Glutamatergic neuron (in vitro differentiated cells): ENCODE measurements at places on chromosomes 5 and 9. TPM values are rescaled to one million over a fixed set of nuclear protein-coding genes. Genes with fewer than 3 reads are reported as not detected.

The SHISAL2B gene
- not detected for total RNA-seq

The NUTM2G gene
- not detected for total RNA-seq

The LCN10 gene
- total RNA-seq = not detected

The BTNL9 gene
- 37.9 TPM for total RNA-seq

The FOXD4L3 gene
- total RNA-seq = 0.27 TPM

The HAND1 gene
- total RNA-seq = 0.47 TPM

The PCDHB5 gene
- total RNA-seq = 72.2 TPM

- DNase-seq = peak; percentile 67
Observed at GRCh38 chr5:168076561-168076991, 214.9 kb upstream of the WWC1 start.

GRCh38 chr5:176438959-176439757 lies 9.0 kb upstream of the FAF2 start:
- no peak for DNase-seq

DNA sequence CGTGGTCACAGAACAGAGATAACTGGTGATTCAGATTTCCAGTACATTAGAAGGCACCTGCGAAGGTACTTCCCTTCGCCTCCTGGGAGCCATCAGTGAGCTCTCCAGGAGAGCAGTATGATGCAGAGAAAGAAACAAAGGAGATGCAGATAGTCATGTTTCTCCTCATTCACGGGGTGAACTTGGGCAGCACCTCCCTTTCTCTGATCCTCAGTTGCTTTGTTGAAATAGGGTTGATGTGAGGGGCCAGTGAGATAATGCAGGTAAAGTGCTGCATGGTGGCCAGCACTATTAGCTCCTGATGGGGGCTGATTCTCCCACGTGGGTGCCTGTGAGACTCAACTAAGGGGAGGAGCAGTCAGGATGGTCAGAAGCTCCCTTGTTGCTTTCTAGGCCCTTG lies 46.6 kb upstream of the ZNF169 start:
- no peak for DNase-seq

GRCh38 chr9:3292311-3292710 lies 233.5 kb downstream of the RFX3 start:
- DNase-seq = no peak

GRCh38 chr5:158483281-158483860 lies 616.3 kb downstream of the EBF1 start:
- DNase-seq = no peak

DNA sequence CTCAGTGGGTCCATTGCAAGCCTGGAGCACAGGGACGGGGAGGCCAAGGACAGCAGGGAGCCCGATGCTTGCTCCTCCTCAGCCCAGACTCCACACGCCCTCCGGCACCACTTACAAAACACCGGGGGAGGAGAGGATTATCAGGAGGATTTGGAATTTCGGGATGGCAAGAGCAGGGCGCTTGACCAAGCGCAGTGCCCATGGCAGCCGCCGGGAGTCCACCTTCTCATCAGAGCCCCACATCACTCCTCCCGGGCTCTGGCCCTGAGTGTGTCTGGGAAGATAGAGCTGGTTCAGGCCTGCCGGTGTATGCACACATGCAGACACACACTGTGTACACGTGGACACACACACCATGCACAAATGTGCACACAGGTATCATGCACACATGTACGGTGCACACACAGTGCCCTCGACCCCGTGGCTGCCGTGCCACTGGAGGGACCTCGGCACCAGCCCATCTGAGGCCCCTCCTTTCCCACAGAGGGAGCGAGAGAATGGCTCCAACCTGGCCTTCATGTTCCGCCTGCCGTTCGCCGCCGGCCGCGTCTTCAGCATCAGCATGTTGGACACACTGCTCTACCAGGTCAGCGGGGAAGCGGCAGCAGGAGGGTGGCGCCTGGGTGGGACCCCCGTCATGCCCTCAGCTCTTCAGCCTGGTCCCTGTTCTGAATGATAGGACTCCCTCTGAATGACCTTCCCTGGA lies 81.7 kb downstream of the KCNT1 start:
- DNase-seq = no peak

DNA sequence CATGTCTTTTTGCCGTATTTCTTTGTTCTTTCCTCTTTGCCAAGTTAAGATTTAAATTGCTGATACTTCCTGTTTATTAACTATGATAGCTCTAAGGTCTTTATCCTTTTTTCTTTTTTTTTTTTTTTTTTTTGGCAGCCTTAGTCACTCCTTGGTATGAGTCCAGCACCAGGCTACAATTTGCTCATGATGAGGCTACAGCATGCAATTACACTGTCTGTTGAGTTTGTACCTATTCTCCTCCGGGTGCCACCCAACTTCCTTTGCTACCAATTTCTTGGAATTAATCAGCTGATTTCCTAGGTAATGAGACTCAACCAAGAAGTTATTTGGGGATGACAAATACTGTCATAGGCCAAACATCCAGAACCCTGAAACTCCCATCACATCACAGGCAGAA lies 25.5 kb downstream of the ACTL7B start:
- no peak for DNase-seq

GRCh38 chr5:122788996-122789395 lies 14.1 kb downstream of the SNX2 start:
- DNase-seq = no peak

DNA sequence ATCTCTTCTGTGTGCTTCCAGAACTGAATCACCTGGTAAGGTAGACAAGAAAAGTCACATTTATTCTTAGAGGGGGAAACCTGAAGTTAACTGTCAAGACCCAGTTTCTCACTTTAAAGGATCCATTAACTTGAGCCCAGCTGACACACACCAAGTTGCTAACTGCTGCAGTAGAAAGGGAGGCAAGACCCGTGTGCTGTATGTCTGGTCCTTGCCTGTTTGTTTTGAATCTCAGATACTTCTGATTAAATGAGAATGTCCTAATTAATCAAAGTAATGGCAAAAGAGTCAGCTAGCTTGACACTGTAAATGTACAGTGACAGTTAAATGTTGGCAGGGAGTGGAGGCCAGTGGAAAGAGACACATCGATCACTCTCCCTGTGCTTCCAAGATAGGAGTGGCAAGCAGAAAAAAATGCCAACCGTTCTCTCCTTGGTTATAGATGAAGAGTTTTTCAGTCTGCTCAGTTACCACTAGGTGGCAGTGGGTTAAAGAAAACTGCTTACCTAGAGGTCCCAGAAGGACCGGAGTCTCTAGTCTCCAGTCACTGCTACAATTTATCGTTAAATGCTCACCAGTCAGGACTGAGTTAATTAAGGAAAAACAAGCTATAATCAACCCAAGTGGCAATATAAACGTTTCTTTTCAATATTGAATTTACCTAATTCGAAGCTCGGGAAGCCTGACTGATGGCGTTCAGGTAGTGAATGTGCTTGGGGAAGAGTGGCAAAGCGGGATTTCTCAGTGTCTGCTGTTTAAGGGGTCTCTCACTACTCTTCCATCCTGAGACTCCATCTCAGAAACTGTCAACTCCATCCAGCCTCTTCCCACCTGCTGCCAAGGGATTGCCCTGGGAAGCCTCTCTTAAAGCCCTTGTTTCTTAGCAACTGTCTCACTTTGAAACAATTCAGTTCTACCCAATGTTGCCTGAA lies 18.4 kb downstream of the LSM11 start:
- DNase-seq = no peak

DNA sequence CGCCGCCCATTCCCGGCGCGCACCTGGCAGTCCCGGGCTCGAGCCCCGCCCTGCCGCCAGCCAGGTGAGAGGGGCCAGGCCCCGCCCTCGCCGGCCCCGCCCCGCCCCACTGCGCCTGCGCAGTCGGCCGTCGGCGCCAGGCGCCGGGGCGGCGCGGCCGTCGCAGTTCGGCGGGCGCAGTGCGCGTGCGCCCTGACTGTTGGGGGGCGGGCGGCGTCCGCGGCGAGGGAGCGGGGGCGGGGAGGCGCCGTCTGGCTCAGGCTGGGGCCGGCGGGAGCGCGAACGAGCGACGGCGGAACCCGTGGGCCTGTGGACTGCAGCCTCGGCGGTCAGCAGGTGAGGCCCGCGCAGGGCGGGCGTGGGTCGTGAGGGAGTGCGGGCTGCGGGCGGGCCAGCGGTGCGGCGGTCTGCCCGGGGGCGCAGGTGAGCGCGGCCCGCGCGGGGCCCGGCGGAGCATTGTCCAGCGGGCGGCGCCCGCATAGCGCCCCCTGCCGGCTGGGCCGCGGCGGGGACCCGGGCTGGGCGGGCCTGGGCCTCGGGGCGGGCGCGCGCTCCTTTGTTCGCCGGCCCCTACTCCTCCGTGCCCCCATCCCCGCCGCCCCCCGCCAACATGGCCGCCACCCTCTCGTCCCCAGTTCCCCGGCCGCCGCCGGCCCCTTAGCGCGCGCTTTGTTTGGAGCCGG lies at the start of gene SPIN1:
Gene SPIN1, plus strand, starts transcription at position 242 of the 683 bp plus-strand sequence. CDS start 38,096 bp downstream, outside the sequence.
- peak; percentile 88 for DNase-seq

DNA sequence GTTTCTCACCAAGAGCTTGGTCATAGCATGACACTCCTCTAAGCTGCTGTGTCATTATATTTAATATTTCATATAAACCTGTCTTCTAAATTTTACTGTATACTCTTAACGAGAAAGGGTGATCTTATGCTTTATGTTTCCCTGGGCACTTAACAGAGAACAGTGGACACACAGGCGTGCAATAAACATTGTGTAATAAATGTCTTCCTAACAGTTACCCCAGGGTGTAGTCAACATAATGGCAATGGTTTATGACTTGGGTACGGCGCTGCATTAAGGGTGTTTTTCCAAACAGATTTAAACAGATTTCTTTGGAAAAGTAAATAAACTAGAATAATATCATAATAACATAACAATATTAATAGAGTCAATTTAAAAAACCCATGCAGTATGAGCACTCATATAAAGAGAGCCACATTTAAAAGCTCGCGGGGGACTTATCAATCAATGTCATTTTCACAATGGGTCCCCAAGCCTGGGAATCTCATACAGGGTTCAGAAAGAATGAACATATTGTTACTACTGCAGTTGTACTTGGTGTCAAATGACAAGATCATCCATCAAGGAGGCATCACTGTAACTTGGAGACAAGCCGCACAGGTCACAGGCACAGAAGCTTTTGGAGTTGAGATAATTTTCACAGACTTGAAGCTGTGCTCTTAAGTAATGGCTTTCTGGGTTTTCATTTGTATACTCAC lies 376.4 kb downstream of the CTNND2 start:
- no peak for DNase-seq

- no peak for DNase-seq
Observed at GRCh38 chr5:95149387-95149786, 135.5 kb downstream of the MCTP1 start.

- DNase-seq = no peak
Observed at GRCh38 chr5:140115186-140115500, 1.2 kb downstream of the PURA start.

DNA sequence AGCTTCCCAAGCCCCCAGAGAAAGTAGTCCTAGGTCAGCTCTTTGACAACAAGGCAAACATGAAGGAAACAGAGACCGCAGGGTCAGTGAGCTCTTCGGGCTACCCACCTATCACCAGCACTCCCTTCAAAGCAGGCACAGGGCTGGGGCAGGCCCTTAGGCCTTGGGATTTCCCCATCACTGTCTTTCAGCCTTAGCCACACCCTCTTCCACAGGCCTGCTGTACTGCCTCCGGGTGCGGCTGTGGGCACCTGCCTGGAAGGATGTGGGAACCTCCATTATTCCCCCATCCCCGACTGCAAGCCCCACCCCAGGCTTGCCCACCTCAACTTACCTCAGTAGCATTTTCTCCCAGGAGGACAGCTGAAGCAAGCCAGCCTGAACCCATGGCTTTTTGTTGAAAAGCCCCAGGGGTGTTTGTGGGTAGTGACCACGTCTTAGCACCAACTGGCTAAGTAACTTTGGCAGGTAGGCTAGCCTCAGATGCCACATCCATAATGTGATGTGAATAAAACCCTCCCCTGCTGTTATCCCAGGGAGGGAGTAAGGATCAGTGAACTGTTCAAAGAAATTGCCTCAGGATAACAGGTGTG lies 100.2 kb downstream of the PIK3R1 start:
- DNase-seq = no peak

GRCh38 chr9:16459421-16460148 lies 410.9 kb downstream of the BNC2 start:
- no peak for DNase-seq

DNA sequence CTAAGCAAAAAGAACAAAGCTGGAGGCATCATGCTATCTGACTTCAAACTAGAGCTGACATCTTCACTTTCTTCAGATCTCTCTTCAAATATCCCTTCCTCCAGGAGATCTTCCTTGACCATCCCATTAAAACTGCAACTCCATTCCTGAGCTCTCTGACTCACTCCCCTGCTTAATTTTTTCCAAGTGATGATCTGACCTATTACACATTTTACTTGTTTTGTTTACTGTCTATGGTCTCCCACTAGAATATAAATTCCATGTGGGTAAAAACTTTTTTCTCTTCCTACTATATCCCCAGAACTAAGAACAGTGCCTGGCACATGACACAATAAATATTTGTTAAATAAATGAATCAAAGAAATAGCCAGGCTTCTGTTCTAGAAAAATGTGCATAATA lies 87.5 kb downstream of the SLIT3 start:
- DNase-seq = no peak

- DNase-seq = no peak
Observed at GRCh38 chr9:134410071-134410834, 84.0 kb downstream of the RXRA start.

DNA sequence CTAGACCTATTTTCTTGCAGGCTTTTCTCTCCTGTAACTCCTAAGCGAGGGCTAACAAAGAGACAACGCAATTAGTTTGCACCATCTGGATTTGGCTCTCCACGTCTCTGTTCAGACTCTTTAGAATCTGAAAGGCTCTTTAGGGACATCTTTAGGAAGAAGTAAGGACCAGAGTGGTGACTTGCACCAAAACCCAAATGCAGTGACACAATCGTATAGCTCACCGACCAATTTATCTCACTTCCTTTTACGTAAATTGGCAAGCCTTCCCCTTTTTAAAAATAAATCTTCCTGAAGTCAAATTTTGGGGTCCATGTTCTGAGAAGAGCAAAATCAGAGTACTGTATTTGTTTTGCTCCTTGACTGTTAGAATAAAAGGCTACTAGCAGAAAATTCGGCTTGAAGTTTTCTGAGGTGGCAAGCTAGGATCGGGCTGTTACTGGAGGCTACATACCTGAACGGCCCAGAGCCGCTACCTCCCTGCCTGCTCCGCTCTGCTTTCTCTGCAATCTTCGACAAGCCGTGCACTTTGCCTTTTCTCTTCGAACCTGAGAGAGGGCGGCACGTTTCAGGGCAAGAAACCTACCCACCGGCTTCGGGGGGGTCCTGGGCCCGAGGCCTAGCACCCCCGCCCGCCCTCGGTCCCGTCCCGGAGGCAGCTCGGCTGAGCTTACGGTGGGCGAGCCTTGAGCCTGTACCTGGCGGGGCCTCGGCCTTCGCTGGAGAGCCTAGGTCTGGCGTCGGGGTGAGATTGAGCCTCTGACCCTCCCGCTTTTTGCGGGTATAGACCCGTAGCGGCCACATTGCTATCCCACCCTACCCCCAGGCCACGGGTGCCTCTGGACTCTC lies 537 bp downstream of the MEIKIN start:
- DNase-seq = no peak

DNA sequence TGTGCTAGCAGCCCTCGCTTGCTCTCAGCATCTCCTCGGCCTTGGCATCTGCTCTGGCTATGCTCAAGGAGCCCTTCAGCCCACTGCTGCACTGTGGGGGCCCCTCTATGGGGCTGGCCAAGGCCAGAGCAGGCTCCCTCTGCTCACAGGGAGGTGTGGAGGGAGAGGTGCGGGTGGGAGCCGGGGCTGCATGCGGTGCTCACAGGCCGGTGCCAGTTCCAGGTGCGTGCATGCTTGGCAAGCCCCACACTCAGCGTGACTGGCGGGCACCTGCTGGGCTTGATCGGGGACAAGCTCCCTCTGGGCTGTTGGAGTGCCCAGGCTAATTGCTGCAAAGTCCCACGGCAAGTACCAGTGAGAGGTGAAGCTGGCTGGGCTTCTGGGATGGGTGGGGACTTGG lies 170.5 kb downstream of the TRIM36 start:
- DNase-seq = no peak
